Uterine smooth muscle cell (primary cell): ENCODE measurements at places on chromosomes 2 and 18. TPM values are rescaled to one million over a fixed set of nuclear protein-coding genes. Genes with fewer than 3 reads are reported as not detected.

IL1RL1 gene
- 0.12 and 0.77 TPM in 2 replicates for total RNA-seq

CHAC2 gene
- 3.5 and 11.8 TPM in 2 replicates for total RNA-seq

CNDP1 gene
- total RNA-seq: 0.12 TPM in 1 of 2 replicates, not detected in the other

GPAT2 gene
- 8.1 and 13.7 TPM in 2 replicates for total RNA-seq
